ENCODE measurements at places on chromosomes 5 and 9.

DNA sequence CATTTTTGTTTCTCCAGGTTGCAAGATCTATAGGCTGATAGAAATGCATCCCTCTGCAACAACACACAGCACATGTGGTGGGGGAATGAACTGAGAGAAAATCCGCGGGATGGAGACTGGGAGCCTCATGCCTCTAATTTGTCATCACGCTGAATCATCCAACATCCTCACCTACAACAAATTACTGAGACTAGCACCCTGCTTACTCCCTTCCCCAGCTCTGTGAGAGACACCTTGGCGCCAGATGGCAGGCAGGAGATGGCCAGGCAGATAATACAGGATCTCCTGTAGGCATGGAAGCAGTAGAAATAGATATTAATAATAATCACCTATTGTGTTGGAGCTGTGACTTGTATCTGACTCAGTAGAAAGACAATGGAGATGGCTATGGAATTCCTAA, 276.9 kb downstream of the SEMA5A start:
- DNase-seq: no peak

DNA sequence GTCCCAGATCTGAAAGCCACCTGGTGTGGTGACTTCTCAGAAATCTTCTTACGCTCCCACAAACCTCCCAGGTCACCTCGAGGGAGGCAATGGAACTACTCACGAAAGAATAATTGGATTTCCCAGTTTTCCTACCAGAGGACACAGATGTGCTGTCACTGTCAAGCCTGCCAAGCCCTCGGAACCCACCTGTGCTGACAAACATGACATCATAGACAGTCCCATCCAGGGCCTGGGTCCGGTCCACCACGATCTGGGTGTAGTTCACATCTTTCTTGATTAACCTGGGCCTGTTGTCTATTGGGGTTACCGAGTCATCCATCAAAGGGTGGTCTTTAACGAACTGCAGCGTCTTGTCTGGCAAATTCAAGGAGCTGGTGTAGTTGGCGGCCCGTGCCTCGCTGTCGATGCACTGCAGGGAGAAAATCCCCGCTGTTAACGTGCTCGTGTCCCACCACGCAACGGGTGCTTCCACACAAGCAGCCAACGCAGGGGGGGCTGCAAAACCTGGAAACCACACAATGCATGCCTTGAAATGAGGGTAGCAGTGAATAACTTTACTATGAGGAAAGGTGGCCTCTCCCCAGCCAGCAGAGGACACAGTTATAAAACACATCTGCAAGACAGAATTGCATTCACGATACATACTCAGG, 69.0 kb downstream of the SECISBP2 start:
- no peak for DNase-seq

- no peak for DNase-seq
These were observed 123.7 kb downstream of the C9orf50 start for GRCh38 chr9:129497005-129497812.

GRCh38 chr5:54738118-54738972, 220.8 kb downstream of the SNX18 start:
- DNase-seq: no peak

DNA sequence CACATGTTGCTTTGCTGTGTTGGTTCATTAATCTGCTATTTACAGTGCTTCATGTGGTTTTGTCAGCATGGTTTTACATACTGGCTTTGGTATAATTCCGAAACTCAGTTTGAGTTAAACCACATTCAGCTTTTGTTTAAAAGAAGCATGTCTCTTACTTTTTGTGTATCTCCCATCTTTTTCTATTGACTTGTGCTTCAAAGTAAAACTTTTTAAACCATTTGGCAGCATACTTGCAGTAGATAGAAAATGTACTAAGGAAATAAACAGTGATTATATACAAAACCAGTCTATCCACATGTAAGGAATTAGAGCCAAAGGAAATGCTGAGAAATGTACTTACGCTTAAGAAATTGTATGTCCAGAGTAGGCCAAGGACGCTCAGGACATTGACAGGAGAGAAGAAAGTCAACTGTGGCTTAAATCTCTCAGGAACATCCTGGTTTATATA, 286.9 kb downstream of the ARHGEF28 start:
- no peak for DNase-seq

DNA sequence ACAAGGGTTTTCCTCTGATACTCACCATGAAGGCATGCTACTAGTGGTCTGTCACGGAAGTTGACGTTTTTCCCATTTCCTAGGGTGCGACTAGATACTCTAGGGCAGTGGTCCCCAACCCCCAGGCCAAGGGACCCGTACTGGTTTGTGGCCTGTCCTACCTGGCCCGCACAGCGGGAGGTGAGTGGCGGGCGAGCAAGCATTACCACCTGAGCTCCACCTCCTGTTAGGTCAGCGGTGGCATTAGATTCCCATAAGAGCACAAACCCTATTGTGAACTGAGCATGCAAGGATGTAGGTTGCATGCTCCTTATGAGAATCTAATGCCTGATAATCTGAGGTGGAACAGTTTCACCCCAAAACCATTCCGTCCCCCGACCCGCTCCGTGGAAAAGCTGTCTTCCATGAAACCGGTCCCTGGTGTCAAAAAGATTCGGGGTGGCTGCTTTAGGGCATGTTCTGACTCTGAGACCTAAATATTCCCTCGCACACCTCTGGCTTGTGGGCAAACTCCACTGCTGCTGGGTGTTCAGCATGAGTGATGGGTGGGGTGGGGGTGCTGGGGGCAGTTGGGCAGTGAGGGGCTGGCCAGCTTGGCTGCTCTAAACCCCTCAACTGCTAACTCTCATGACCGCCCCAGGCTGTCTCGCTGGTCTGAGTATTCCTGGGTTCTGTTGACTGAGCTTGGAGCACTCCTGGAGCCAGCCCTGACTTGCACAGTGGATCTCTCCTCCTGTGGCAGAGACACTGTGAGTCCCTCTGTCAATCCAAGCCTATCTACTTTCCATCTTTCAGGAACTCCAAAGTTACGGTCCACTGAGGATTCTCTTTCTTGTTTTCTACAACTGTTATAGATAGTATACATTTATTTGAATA, 78.3 kb upstream of the NEK6 start:
- DNase-seq: no peak

- DNase-seq: no peak
These were observed 212.6 kb downstream of the ARHGAP26 start for GRCh38 chr5:142982821-142983200.

- no peak for DNase-seq
These were observed 147.4 kb downstream of the TRIM36 start for GRCh38 chr5:115022303-115022702.

DNA sequence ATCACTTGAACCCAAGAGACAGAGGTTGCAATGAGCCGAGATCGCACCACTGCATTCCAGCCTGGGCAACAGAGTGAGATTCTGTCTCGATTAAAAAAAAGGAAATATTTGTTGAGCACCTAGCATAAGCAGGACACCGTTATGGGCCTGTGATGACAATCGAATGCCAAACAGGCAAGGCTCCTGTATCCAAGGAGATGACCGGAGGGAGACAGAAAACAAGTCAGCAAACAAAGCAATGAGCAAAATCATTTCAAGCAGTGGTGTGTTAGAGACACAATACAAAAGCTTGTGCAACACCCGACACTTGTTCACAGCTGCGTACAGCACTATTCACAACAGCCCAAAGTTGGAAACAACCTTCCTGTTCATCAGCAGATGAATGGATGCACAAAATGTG, 87.1 kb upstream of the CPEB4 start:
- no peak for DNase-seq

- no peak for DNase-seq
These were observed 143.6 kb downstream of the LHFPL2 start for GRCh38 chr5:78504704-78505677.

- no peak for DNase-seq
These were observed 40.7 kb downstream of the EBF1 start for GRCh38 chr5:159058716-159059636.

GRCh38 chr5:102583276-102584124, 84.7 kb upstream of the SLCO6A1 start:
- no peak for DNase-seq

- no peak for DNase-seq
These were observed 71.5 kb downstream of the NR6A1 start for GRCh38 chr9:124699575-124699974.

DNA sequence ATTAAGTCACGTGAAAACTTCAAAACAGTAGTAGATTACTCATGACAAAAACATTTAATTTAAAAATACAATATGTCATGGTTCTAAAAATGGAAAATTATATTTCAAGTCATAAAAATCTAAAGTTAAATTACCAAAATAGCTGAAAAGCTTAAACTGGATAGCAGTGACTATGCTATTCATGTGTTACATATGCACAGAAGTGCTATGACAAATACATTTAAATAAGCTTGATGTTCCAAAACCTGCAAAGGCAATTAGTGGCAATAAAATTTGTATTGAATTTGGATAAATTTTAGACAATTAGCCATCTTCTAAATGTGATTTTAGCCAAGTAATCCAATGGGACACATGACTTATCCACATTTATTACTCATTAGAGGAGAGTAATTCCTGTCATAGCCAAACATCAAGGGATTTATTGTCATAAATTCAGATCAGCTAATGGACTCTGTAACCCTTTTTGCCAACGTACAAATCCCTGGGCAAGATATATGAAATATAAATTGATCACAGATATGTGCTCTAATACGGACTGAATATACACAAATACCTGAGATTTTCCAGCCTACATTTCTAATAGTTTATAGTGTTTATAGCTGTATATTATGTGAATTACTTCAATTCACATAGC, 419.4 kb downstream of the ISL1 start:
- DNase-seq: no peak

DNA sequence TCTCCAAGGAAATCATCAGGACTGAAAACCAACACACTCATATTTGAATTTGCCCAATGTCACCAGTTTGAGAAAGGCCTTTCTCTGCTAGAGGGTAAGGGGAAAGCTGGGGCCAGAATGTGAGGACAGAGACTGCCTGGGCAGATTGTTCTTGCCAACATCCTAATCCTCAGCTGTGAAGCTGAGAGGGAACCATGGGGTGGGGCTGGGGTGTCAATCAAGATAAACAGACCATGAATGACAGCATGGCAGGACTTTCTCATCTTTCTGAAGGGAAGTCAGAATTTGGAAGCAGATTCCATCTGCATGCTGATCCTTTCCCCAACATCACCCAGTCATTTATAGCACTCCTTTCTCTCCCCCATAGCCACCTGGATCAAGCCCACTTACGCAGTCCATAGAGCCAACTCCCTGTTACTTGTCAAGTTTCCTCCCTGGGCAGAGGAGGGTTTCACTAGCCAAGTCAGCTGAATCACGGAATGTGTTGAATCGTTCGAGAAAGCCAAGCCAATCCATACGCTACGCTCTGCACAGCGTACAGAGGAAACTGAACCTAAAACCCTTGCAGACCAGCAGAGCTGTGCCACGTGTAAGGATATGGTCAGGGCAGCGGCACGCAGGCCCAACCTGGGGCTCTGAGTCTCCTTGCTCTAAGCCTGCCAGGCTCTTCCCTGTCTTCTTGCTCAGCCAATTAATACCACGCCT, 14.9 kb downstream of the GLDC start:
- no peak for DNase-seq

- no peak for DNase-seq
These were observed 163.8 kb downstream of the TSSK1B start for GRCh38 chr5:113271015-113271414.

DNA sequence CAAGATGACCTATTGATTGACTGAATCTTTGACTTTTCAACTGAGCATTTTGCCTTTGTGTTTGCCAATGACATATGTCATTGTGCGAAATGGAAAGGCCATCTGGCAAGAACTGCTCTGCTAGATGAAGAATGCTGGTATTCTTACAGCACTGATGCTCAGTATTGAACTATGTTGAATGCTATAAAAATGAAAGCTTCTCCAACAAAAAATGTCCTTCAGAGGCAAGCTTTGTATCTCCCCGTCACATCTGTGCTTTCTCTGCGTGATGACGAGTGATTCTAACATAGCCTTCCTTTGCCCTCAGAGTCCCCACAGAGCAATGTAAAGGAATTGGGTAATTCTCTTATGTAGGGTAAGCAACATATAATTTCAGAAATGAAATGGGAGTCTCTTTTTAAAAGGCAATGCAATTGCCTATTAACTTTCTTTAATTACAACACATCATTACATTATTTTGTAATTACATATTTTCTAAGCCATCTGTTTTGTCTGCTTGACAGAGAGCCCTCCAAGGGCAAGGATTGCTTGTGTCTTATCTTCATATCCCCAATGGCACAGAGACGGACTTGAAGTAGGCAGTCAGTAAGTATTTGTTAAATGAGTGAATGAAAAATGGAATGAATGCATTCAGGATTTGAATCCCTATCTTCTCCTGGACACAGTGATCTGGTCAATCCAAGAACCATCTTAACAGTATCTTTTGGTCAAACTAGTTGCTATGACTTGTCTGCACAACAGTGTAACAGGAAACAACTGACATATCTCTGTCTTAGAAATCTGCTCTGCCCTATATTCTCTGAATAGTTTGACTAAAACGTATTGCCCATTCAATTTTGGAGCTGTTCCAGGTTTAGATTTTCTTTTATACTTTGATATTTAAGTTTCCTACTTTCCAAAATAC, 46.1 kb downstream of the ENC1 start:
- no peak for DNase-seq

GRCh38 chr5:170289764-170290163, 7.8 kb downstream of the LCP2 start:
- no peak for DNase-seq

- no peak for DNase-seq
These were observed 13.2 kb upstream of the ZBTB43 start for GRCh38 chr9:126791406-126792230.

- DNase-seq: no peak
These were observed 153.3 kb downstream of the YIPF5 start for GRCh38 chr5:144017119-144017518.

- DNase-seq: no peak
These were observed 85.7 kb downstream of the TNC start for GRCh38 chr9:115032296-115032695.

- no peak for DNase-seq
These were observed 73.6 kb downstream of the USP20 start for GRCh38 chr9:129908906-129909305.

DNA sequence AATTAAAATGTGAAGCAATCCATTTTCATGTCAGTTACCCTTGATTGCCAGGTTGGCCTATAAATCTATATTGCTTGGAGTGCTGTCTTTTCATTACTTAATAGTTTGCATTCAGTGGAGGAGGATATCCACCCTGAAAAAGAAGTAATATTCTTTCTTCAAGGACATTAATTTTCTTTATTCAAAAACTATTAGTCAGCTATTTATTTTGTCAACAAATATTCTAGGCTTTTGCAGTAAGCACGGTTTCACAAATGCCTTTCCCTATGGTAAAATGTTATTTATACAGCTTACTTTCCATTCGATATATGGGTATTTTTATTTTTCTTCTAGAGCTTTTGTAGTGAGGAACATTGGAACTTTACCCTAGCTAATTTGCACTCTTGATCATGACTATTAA, 1176.9 kb upstream of the NUDT12 start:
- no peak for DNase-seq

DNA sequence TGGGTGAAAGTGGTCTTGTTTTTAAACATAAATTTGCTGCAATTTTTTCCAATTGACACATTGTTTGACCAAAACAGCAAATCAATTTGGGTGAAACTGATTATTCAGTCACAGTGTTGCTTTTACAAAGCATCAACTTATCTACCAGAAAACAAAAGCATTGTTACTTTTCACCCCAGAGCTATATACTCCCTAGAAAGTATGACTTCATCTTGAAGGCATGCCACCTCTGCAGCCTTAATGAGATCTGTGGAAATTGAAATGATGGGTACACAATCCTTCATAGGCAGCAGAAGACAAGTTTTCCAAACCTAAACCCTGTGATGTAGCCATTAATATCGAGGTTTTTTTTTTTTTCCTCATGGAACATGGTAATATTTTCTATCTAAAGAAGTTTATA, 615.9 kb downstream of the CHSY3 start:
- no peak for DNase-seq

Data from activated CD4-positive, alpha-beta T cell treated with anti-CD3 and anti-CD28 coated beads, Interleukin-2, amount 50 U/mL, for 48 hours (primary cell).